ENCODE measurements at places on chromosomes 1 and 21.

DNA sequence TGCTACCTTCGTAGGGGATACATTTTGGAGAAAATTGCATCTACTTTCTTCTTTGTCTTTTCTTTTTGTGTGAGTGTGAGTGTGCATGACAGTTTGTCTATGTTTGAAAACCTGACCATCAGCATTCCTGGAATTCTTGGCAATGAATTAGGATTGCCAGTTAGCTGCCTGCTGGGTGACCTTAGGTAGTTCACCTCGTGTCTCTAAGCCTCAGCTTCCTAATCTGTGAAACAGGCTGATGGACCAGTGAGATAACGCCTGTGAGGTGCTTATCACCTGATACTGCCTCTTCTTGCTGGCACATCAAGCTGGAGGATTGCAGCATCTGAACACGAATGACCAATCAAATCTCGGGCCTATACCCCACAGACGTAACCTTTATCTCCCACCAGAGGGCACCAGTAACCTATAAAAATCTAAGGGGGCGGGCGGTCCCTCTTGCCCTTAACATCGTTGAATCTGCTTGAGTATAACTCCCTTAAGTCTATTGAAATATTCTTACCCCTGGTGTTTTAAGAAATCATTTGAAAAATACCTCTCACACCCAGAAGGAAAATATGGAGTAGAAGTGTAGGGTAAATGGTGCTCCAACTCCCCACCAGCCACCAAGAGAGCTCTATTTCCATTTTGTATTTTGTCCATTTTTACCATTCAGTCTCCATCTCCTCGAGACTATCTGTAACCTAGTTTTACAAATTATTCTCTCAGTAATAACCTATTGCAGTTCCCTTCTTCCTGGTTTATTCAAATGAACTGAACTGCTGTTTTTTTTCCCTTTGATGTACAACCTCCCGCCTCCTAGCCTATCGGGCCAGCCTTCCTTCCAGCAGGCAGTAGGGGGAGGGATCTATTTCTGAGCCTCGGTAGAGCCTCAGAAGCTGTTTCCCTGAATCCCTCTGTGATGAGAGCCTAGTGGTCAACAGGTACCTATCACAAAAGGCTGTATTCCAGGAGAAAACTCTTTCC, 49.7 kb downstream of the MDM4 start:
- peak; percentile 80 for DNase-seq

DNA sequence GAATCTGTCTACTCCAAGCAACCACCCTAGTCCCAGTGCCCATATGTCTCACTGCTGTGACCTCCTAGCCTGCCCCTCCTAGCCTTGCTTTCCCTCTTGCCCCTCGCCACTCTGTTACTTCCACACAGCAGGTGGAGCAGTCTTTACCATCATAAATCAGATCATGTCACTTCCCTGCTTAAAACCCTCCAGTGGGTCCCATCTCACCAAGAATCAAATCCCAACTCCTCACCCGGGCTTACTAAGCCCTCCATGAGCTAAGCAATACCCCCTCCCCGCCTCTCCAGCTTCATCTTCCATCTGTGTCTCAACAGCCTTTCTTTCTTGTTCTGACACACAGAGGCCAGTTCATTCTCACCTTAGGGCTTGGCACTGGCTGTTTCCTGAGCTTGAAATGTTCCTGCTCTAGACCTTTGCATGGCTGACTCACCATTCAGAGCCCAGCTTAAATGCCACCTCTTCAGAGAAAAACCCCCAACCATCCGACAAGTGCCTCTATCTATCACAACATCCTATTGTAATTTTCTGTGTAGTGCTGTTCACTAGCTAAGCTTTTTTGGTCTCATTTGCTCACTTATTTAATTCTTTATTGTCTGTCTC, 22.3 kb downstream of the KNCN start:
- DNase-seq, result no peak

GRCh38 chr1:46446646-46447498, 42.8 kb upstream of the DMBX1 start:
- peak; percentile 91 for DNase-seq

DNA sequence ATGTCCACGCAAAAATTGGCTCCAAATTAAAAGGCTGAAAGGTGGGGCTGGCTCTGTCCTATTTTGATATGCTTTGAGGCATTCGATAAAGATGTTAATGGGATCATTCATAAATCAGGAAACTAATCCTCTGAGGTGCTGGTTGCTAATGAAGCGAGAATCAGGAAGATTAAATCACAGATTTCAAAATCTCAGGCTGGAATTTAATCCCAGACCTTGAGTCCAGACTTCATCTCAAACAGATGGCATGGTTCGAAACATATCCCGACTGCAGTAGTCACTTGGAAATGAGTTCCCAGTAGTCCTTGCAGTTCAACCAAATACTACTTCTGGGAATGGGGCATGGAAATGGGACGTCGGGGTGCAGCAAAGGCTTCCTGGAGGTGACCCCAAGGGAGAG, 4.5 kb upstream of the KLF17 start:
- no peak for DNase-seq

GRCh38 chr21:46518983-46519583, 60.4 kb downstream of the DIP2A start:
- DNase-seq, result no peak

GRCh38 chr1:154467434-154468102, 34.5 kb upstream of the TDRD10 start:
- no peak for DNase-seq

DNA sequence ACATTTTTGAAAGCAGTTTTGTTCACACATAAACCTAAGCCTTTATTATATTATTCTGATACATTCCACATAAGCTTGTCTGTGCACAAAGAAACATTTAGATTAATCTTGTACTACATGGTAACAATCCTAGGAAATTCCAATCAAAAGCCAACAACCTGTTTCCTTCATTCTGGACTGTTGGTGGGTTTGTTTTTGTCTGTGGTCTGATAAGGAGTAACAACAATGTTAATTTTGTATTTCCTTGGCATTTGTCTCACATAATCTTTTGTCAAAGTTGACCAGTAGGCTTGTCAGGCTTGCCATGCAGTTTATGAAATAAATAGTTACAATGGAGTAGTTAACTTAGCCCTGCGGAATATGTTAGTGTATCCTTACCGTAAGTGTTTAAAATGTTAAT, 183.3 kb downstream of the DHRS3 start:
- no peak for DNase-seq

- DNase-seq, result no peak
These were observed 7.8 kb upstream of the TDRD5 start for GRCh38 chr1:179583771-179584320.

GRCh38 chr1:151898519-151898991, 10.8 kb downstream of the THEM4 start:
- DNase-seq, result no peak

DNA sequence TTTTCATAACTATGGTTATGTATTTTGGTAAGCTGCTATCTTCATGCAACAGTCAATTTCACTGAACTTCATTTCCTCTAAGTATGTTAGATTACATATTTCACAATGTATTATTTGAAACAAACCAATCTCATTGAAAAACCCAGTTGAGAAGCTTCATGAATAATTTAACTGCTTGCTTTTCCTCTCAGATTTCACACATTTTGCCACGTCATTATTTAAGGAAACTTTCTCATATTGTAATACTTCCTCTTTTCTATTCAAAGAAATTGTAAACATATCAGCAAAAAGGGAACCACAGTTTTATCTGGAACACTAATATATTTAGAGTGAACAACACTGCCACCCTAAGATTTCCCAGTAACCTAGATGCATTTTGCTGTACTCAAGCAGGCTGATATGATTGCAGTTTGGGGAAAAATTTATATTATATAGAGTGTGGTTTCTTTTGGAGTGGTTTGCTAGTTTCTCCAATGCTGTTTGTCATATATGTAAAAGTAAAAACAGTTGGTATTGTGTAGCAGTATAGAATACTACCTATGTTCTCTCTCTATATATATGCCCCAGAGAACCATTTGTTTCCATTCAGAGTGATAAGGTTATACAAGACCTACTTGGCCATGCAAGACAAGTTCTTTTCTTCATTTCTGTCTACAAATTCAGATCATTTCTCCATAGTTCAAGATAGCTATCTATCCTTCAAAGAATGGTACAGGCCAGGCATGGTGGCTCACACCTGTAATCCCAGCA, 28.4 kb upstream of the AHCTF1 start:
- DNase-seq, result no peak

- no peak for DNase-seq
These were observed 231.3 kb upstream of the IRF2BP2 start for GRCh38 chr1:234841281-234841680.

GRCh38 chr21:44820851-44821250, 3.0 kb upstream of the SUMO3 start:
- DNase-seq, result no peak

DNA sequence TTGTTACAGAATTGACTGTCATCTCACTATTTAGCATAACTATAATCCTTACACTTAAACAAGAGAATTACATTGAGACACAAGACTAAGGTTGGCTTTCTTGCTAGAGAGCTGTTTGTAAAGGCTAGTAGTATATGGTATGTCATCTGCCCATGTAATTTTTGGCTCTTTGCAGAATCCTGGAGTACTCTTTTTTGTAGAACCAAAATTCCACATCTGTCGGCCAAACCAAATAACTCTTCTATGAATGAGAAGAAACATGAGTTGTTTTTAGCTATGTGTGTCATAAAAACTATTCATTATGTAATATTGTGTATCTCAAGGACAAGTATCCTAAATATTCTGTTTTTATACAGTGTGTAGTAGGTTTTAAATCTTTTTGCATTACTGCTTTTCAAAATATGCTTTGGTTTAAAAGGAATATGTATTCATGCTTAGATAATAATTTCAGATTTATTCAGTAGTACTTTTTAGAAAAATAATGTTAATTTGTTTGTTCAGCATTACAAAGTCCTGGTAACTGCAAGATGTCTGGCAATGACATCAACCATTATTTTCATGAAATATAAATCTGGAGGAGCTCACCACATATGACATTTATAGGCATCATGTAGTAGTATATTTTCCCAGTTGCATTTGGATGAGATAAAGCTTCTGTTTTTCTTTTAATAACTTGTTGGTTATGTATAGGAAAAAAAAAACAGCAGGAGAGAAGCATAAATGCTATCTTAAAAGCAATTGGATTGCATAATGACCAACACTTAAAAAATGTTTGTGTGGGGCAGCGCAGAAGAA, 159.8 kb downstream of the HS2ST1 start:
- peak; percentile 17 for DNase-seq

DNA sequence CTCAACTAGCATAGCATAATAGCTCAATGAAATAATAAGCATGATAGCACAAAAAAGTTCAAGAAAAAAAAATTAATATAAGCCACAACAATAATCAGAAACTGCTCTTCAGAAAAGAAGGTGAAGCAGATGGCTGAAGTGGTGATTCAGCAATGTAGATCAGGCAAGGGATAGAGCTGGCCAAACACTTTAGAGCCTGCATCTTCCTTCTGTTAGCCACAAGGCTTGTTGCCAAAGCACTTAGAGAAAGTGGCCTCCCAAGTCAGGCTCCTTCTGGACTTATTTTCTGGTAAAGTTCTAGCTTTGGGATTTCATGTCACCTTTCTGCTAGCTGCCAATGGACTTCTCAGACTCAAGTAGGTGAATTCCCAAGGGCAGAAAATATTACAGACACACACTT, 60.3 kb upstream of the C1orf87 start:
- no peak for DNase-seq

DNA sequence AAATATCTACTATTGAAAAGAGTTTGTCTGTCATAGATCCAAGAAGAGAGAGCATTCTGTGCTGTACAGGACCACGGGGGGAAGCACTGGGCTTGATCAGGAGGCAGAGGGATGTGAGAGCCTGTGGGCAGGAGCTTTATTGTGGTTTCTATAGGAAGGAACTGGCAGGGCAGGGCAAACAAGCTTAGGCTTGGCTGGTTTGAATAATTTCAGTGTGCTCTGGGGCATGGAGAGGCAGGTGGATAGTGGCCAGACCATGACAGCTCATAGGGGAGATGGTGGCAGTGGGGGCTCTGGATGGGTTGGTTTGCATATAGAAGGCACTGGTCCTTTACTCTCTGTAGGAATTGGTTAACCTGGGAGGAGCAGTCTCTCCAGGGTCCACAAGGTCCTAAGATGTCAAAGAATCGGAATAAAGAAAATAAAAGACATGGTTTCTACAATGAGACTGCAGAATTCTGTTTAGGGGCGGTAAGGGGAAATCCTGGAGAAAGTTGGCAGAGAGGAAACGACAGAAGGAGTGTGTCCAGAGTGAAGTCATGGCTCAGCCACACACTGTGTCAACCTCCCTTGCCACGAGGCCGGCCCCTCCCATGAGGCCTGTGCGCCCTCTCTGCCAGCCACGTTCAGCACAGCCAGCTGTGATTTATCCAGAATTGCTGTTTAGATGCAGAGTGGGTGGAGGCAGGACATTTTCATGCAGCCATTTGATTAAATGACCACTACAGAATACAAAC, 81.7 kb upstream of the PGBD5 start:
- no peak for DNase-seq

- DNase-seq, result no peak
These were observed 8.4 kb upstream of the HIVEP3 start for GRCh38 chr1:41927118-41927517.

DNA sequence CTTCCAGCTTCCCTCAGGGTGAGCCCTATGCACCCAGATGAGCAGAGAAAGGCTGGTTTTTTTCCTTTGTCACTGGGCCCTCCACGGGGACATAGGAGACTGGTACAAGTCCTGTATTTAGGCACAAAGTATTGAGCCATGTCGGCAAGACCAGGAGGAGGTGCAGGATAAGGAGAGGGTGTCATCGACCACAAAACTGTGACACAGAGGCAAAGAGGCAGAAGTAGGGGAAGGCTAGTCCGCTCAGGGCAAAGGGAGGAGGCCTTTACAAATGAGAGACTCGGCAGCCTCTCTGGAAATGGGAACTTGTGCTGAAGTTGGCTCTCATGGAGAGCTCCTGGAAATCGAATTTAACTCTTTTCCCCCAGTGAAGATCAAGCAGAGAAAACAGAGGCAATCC, 70.7 kb upstream of the CAMK1G start:
- no peak for DNase-seq

DNA sequence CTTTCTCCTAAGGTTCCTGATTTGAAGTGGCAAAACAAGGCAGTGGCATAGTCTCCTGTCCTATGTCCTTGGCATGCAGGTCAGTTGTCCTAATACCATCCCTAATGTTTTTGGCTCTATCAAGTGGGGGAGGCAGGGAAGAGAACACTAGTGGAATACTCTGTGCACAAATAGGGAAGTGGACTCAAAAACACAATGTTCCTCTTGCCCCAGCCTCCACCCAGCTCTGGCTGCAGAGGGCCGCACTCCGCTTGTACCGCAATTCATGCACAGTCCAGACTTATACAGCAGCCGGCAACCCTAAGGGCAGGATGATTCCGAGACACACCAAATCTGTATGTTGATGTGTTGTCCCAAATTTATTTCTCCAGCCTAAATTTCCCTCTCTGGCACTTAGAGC, 14.5 kb downstream of the PLEKHO1 start:
- no peak for DNase-seq

DNA sequence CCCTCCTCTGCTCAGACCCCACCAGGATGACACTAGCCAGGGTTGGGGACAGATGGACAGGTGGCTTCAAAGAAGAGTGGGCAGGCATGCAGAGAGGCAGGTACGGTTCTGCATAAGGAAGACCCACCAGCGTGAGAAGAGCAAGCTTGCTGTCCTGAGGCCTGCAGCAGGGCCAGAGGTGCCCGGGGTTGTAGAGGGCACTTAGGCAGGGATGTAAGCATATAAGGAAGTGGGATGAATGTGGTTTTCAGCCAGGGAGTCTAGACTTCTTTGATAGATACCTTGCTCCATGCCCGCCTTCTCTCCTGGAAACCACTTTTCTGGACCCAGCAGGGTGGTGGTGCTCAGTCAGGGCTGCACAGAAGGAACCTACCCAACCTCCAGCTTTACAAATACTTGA, 1.4 kb downstream of the TTC39A start:
- no peak for DNase-seq

Measured in HAP-1 (cell line).